ENCODE measurements at places on chromosomes 5 and 9.

DNA sequence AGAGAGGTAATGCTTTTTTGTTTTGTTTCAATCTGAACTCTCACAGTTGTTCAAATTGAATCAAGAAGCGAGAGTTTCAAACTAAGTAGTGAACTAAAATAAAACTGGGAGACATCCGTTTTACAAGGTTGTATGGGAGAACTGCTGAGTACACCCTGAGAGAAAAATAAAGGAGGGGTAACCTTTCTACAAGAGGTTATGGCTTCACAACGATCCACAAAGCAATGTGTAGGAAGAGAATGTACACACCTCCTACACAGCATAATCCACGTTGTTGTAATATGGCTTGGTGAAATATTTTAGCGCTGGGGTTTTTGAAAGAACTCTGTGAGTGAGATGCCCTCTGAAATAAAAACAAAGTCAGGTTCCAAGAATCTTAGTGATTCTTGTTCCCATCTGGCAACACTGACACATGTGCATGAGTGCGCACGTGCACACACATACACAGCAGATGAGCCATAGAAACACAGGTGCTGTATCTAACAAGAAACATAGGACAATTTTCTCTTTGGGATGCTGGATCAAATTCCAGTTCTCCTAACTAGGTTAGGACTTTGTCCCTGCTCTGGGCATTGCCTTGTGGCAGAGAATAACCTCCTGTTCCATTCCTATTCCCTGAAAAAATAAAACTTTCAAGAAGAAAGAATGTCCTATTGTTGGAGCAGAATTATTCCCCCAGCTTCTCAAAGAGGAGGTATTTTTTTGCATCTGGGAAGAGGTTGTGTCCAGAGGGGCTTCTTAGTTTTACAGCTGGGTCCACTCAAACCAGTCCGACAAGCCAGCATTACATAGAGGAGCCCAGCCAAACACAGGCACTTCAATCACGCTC, 94.5 kb upstream of the EFNA5 start:
- DNase-seq, result no peak

- no peak for DNase-seq
Measured at GRCh38 chr9:83231039-83231438, 168.1 kb upstream of the RASEF start.

- peak; percentile 36 for DNase-seq
Measured at GRCh38 chr9:104769655-104770054, 5.7 kb downstream of the NIPSNAP3B start.

DNA sequence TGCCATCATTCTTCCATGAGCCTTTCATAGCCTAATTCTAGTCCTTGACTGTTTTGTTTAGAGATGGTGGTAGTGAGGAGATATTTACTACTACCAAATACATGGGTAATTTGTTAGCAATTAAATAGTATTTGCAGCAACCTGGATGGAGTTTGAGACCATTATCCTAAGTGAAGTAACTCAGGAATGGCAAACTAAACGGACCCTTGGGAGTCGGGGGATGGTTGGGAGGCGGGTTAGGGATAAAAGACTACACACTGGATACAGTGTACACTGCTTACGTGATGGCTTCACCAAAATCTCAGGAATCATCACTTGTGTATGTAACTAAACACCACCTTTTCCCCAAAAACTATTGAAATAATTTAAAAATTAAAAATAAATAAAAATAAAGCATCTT, 809.2 kb upstream of the ZNF608 start:
- DNase-seq, result no peak

DNA sequence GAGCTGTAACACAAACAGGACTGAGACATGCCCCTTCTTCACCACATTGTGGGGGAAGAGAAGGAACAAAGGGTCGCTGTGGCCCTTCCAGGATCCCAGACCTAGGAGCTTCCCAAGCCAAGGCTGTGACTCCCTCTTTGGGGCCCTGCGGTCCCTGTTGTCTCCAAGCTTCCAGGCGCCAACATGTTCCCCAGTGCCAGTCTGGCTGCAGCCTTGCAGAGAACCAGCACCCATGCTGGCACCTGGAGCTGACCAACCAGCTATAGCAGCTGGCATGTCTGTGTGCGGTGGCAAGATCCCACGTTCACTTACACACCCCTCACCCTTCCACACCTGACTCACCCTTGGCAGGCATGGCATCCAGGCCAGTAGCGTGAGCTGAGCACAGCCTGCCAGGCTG, 20.7 kb upstream of the FANCC start:
- no peak for DNase-seq

GRCh38 chr5:34519489-34520220, 136.5 kb upstream of the RAI14 start:
- no peak for DNase-seq

DNA sequence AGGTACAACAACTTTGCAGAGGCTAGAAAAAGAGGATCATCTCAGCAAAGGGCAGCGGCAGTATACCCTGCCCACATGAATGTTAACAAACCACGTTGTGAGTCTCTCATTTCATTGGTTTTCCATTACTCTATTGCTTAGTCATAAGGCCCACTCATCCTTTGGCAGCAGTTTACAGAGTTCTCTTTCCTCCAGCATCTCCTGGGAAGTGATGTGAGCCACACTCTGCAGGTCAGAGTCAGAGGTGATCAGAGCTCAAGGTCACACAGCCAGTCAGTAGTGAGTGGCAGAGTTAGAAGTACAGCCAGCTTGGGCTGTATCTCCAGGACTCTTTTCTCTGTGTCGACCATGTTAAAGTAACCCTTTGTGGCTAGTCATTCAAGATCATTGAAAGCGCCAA, 599.6 kb upstream of the GRAMD2B start:
- no peak for DNase-seq

DNA sequence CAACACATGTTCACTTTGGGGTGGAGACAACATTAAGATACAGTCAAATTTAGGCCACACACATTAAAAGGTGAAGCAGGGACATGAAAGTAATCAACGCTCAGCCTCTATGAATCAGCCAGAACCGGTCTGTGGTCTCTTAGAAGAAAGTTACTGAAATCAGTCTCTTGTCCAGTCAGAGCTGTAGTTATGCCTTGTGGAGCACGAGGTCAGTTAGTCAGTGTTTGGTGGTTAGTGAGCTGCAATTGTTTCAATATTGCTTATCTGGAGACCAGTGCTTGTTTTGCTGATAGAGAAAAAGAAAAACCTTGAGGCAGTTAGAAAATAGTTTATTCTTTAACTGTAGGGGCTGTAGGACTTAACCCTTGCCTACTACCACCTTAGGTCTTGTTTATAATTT, 157.8 kb upstream of the RASEF start:
- DNase-seq, result peak; percentile 44

GRCh38 chr5:144698484-144698883, 527.8 kb downstream of the KCTD16 start:
- no peak for DNase-seq

DNA sequence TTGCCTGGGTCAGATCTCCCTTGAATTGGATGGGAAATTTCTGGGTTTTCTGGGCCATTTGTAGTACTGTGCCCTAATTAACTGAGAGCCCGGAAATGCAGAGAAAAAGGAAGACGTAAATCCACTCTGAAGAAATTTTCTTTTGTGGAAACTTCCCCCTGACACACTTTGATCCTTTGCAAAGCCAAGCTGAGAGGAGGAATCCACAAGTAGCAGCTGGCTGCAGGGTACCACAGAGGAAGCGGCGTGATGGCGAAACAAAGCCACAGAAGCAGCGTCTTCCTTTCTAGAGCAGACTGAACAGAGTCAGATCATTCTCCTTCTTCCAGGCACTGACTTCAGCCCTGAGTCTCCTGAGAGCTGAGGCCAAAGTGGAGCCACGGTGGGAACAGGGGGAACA, 47.1 kb upstream of the ZNF354A start:
- peak; percentile 69 for DNase-seq

GRCh38 chr9:129038109-129038852, 1.9 kb downstream of the MIGA2 start:
- DNase-seq, result no peak

GRCh38 chr9:38744484-38744883, 24.6 kb upstream of the FAM240B start:
- DNase-seq, result no peak

- DNase-seq, result no peak
Measured at GRCh38 chr9:2276296-2276695, 261.1 kb downstream of the SMARCA2 start.

DNA sequence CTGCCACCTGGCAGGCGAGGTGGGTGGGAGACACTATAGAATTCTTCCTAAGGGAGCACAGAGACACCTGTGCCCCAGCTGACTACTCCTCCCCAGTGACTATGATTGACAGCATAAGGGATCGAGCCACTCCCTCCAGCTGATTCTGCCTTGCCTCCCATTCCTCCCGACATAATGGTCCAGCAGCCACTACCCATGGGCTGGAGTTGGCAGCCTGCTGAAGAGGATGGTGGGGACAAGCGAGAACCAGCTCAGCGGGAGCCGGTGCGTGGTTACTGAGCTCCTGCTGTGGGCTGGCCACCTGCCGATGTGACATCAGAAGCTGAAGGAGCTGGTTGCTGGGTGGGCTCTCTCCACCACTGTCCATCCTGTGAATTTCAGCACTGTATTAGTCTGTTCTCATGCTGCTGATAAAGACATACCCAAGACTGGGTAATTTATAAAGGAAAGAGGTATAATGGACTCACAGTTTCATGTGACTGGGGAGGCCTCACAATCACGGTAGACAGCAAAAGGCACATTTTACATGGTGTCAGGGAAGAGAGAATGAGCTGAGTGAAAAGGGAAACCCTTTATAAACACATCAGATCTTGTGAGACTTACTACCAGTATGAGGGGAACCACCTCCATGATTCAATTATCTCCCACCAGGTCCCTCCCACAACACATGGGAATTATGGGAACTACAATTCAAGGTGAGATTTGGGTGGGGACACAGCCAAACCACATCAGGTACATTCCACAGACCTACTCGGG, 12.1 kb upstream of the NCS1 start:
- DNase-seq, result no peak

DNA sequence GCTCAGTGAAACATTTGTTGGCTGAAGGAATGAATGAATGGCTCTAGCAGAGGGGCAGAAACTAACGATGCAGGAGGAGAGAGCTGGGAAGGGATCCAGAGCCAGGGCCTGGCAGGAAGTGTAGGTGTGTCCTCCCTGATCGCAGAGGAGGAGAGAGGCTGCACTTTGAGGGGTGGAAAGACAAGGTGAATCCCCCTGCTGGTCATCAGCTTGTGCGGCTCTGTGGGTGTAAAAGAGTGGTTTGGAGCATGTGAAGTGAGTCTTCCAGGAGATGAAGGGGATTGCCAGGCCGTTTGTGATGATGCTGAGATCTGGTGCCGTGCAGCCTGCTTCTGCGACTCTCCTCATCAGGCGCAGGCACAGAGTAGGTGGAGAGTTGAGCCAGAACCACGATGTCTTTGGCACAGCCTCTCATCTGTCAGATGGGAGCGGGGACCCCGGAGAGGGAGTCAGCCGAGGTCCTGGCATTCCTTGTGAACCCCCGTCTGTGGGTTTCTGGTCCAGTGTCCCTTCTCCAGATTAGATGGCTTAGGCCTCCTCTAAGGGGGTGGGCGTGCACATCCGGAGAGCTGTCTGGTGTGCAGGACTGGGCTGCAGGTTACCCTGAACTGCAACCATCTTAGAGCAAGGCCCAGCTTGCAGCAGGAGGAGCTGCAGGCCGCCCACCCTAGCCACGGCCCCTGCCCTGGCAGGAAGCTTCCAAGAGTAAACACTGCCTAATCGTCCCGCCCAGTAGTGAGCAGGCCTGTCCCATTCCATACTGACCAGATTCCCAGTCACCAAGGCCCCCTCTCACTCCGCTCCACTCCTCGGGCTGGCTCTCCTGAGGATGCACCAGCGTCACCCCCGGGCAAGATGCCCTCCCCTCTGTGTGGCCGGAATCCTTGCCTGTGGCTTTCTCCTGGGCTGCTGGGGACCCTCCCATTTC, at the start of gene ADAMTS13:
Gene ADAMTS13, plus strand, starts transcription at position 753 of the 928 bp plus-strand sequence. Its CDS starts 77 bp downstream, at position 830.
- DNase-seq, result no peak

DNA sequence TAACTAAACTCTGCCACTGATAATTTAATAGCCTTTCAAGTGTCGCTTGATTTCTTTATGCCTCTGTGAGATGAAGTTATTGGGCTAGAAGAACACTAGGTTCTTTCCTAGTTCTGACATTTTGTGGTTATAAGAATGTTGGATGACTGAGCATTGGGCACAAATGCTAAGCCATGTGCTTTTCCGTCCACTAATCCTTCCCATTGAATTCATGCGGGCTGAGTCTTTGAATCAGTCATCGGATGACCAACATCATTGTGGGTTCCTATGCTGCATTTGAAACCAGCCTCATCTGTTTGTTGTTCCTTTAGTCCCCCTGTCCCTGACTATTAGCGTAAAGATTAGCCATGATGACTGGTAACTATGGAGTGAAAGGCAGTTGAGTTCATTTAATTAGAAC, 58.5 kb downstream of the ALDH1A1 start:
- no peak for DNase-seq

DNA sequence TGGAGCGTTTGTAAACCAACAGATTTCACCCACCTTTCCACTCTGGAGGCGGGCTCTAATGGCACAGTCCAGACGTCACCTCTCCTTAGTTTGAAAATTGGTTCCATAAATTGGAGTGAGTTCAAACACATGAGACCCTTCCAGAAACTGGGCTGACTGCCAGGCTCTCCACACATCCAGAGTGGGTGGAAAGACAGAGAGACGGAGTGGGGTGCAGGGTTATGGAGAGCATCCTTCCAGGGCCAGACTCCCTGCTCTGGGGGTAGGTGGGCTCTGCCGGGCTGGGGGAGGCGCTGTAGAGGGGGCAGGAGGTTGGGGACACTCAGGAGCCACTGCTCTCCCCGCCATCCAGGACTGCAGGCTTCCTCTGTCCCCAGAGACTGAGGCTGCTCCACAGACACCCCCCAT, 104.7 kb upstream of the PHYKPL start:
- DNase-seq, result no peak

DNA sequence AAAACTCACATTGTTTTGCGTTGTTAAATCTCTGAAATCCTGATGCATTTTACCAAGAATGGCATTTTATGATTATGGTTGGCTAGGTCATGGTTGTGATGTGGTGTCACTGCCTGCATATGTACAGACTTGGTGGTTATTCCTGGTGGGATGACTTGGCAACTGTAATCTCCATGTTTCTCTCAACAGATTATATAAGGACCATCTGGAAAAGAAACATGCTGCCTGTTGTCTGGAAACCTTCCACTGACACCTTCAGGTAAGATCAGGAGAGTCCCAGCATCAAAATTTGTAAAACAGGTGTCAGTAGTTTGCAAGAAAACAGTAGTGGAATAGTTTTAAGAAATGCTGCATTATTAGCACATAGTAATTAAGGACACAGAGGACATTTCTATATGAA, 3.0 kb upstream of the ACER2 start:
- DNase-seq, result no peak

GRCh38 chr9:71692337-71692736, 76.0 kb downstream of the CEMIP2 start:
- peak; percentile 70 for DNase-seq

DNA sequence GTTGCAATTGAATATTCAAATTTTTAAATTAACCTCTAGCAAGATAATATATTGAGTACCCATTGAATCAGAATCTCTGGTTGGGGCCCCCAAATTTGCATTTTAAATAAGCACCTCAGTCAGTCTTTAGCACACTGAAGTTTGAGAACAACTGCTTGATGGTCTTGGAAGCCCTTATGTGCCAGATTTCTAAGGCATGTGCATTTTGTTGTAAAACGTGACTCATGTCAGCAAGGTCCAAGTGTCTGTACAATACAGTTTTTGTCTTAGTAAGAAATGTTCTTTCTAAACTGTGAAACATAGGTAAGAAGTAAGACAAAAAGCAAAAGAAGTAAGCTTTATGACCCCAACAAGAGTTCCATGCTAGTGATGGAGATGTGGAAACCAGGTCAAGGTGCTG, 59.1 kb upstream of the PHF2 start:
- DNase-seq, result no peak

- DNase-seq, result no peak
Measured at GRCh38 chr5:61330341-61330844, 1.7 kb upstream of the ZSWIM6 start.

GRCh38 chr5:160930406-160930805, 78.4 kb upstream of the ATP10B start:
- no peak for DNase-seq

GRCh38 chr5:71743155-71743554, 24.1 kb downstream of the CARTPT start:
- no peak for DNase-seq

Measured in inflammatory macrophage treated with lipopolysaccharide for 4 hours (primary cell).